NCI-H345 (cell line): ENCODE measurements at places on chromosomes 4 and X.
A peak's percentile ranks its signal among the peaks of the same experiment; 100 is the strongest.

DNA sequence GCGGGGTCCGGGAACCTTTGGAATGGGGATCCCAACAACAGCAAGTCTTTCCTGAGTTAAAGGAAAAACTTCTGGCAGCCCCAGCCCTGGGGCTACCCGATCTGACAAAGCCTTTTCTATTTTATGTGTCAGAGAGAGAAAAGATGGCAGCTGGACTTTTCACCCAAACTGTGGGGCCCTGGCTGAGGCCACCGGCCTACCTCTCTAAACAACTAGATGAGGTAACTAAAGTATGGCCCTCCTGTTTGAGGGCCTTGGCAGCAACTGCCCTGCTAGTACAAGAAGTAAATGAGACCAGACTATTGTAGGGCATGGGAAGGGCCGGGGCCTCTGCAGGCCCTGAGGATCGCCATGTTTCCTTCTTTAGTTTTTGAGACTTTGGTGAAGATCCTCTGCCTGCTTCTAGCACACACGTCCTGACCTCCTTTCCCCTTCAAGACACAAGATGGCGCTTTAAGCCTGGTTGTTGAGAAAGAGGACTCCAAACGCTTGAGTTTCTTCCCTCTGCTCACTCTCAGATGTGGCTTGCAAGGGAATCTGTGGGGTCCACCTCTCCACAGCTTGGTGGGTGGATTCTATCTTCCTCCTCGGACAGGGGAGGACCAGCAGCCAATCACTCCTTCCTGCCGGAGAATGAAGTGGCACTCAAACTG, 18.5 kb upstream of the DRD5 start:
- peak; percentile 62 for DNase-seq

GRCh38 chr4:118351851-118352827, 664 bp downstream of the PRSS12 start:
- DNase-seq = peak; percentile 61

GRCh38 chrX:109997786-109998452, 5.0 kb upstream of the TMEM164 start:
- no peak for DNase-seq

GRCh38 chr4:99861120-99861905, 32.9 kb downstream of the LAMTOR3 start:
- DNase-seq = peak; percentile 21

- no peak for DNase-seq
These were observed 53.9 kb downstream of the HMX1 start for GRCh38 chr4:8817813-8818062.

DNA sequence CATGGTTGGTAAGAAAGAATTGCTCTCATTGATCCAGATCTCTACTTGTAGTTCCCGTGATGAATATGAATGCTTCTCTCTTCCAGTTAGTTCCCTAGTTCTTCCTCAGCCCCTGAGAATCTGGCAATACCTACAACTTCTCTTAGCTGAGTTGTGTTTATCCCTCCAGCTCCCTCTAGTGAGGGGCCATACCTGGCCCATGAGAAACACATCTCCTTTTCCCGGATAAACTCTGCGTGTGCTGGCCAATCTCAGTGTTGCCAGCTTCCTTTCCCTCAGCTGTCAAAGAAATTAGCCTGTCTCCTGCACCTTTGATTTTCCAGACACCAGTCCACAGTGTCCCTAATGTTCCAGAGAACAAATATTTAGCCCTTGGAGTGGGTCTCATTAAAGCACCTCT, 5.7 kb downstream of the CBLL2 start:
- DNase-seq = no peak

DNA sequence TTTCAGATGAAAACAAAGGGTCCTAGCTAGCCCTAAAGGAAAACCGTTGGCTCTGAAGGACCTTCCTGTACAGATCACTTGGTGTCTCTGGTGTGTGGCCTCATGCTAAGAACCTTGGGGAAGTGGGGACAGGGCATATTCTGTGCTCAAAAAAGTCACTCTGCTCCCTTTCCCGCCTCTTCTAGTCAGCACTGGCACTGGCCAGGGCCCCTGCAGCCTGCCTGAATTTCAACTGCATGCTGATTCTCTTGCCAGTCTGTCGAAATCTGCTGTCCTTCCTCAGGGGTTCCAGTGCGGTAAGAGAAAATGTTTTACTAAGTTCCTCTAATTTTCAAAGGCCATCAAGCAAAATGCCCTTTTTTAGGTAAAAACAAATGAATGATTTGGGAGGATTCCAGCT, 3.4 kb downstream of the CYBB start:
- no peak for DNase-seq

DNA sequence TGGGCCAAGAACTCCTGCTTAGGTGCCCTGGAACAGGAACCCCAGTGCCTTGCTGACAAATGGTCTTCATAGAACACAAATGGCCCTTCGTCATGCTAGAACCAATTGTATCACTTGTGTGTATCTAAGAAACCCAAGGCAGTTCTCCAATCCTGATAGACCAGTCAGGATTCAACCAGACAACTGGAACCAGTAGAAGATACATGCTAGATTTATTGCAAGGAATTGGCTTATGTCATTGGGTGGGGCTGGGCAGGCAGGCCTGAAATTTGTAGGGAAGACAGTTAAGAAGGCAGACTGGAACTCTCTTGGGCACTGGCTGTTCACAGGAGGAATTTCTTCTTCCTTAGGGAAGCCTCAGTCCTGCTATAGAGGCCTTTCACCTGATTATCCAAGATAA, 17.0 kb upstream of the TBL1X start:
- DNase-seq = no peak

DNA sequence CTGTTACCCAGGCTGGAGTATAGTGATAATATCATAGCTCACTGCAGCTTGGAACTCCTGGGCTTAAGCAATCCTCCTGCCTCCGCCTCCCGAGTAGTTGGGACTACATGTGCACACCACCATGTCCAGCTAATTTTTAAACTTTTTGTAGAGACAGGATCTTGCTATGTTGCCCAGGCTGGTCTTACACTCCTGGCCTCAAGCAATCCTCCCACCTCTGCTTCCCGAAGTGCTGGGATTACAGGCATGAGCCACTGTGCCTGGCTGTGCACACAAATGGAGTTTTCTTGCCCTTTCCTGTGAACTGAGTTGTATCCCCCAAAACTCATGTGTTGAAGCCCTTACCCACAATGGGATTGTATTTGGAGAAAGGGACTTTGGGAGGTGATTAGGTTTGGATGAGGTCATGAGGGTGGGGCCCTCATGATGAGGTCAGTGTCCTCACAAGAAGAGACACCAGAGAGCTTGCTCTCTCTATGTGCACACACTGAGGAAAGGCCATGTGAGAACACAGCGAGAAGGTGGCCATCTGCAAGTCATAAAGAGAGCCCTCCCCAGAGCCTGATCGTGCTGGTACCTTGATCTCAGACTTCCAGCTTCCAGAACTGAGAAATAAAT, 40.1 kb downstream of the DDX3X start:
- no peak for DNase-seq
